ENCODE measurements at places on chromosomes 4 and X.

DNA sequence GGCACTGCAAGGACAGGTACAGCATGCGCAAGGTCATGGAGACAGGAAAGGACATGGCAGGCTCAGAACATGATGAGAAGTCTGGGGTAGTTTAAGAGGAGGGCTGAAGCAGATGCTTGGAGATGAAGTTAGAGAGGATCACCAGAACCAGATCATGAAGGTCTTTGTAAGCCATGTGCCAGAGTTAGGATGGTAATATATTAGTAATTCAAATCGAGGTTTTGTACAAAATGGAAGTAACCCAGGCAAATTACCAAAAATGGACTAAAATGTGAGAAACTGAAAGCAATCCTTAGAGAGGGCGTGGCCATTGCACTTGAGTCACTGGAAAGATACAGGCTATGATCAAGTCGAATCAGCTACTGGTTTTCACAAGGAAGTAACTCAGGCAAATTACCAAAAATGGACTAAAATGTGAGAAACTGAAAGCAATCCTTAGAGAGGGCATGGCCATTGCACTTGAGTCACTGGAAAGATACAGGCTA is 13.5 kb downstream of the RXFP1 start:
- DNase-seq, result peak; percentile 45

GRCh38 chr4:6680372-6681034 is 13.2 kb upstream of the S100P start:
- DNase-seq, result no peak

GRCh38 chr4:142707401-142707800 is 138.7 kb downstream of the INPP4B start:
- DNase-seq, result no peak

GRCh38 chr4:172202480-172203076 is 389.4 kb downstream of the GALNTL6 start:
- DNase-seq, result no peak

DNA sequence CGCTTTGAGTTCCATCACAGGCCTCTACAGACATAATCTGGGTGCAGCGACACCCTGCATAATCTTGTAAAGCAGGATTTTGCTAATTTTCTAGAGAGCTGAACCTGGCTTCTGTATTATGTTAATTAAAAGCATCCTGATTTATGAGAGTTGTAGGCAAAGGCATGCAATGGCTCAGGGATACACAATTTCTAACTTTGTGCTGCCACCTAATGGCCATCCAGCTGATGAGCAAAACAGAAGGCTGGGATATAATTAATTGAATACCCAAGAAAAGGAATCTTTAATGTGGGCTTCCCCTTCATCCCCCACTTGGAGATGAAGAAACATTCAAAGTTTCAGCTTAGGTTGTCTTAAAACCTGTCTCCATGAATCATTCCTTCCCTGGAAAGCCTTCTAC is 78.1 kb downstream of the BMP15 start:
- peak; percentile 2 for DNase-seq

- DNase-seq, result no peak
These were observed 3.9 kb downstream of the MAMLD1 start for GRCh38 chrX:150366951-150367545.

- no peak for DNase-seq
These were observed 296.0 kb upstream of the SFRP2 start for GRCh38 chr4:154084864-154085263.

DNA sequence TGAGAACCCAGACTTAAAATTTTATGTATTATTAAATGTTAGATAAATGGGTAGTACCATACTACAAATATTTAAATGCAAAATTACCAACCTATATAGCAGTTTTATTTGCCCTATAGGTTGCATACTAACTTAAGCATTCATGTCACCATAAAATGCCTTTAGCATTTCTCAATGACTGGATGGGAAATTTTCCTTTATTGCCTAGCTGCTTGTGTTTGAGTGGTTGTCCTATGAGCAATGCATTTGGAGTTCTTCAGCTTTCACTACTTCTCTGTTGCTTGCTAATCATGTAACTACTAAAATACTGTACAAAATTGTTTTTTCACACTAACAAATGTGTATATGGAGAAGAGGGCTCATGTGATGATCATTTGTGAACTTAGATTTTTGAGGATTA is 44.2 kb upstream of the CEP135 start:
- no peak for DNase-seq

GRCh38 chrX:105190252-105190853 is 30.1 kb downstream of the TEX13A start:
- peak; percentile 3 for DNase-seq

DNA sequence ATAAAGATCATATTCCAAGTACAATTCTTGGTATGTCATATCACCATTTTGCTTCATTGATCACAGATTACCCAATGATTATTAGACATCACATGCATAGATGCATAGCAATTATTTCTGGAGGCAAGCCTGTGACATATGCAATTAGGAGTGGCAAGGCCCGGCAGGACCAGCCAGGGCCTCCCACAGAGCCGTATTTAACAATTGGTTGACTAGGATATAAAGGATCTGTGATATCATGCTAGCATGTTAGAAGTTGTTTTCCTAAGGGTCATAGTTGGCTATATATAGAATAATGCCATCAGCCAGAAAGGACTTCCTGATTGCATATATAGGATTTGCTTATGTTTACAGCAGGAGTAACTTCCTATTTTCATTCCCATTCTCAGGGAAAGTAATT is 103.5 kb upstream of the OTUD4 start:
- DNase-seq, result no peak

GRCh38 chrX:16643176-16643575 is 6.8 kb upstream of the S100G start:
- peak; percentile 74 for DNase-seq

DNA sequence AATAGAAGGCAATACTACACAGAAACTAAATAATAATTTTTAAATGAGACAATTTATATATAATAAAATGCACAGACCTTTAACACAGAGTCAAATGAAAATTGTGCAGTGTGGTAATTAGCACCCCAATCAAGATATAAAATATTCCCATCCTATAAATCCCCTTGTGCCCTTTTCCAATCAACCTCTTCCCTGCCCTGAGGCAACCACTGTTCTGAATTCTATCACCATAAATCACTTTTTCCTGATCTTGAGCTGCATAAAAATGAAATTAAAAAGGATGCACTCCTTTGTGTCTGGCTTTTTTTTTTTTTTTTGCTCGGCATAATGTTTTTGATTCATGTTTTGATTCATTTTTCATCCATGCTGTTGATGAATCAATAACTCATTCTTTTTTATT is 107.0 kb downstream of the ATP8A1 start:
- DNase-seq, result no peak

DNA sequence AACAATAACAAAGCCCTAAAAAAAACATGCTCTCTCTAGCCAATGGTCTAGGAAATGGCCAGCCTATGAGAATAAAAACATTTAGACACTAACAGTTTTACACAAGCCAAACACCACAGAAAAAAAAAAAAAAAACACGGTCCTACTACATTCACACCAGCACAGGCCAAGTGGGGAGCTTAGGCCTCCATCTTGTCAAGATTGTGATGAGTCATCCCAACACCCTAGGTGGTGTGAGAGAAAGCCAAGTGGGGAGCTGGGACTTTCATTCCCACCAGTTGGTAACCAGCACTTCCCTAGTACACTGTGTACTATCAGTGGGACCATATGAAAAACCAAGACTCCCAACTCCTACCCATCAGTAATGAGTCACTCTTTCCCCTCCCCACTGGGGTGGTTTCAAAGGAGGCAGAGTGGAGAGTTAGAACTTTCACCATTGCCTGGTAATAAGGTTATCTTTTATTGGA is 95.6 kb downstream of the ADAMTS3 start:
- DNase-seq, result no peak

DNA sequence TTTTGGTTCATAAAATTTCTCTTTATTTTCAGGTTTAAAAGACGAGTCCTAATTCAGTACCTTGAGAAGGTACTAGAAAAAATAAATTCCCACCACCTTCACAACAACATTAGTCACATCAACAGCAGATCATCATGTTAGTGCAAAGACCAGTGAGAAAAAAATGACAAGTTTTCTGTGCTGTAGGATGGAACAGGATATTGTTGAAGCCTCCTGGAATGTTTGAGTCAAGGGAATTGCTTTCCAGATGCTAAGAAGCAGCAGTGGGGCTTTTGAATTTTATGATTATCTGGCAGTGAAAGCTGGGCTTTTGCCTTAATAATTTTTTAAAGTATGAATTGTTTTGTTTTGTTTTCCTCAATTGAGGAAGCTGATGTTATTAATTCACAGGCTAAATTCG is 61.0 kb downstream of the INTS6L start:
- DNase-seq, result no peak

GRCh38 chrX:109390556-109390955 is 91.3 kb downstream of the GUCY2F start:
- DNase-seq, result no peak

- no peak for DNase-seq
These were observed 44.9 kb downstream of the ANAPC4 start for GRCh38 chr4:25421816-25422525.

- no peak for DNase-seq
These were observed 2586.0 kb downstream of the PCDH7 start for GRCh38 chr4:33306131-33306530.

GRCh38 chrX:115459883-115460880 is 100.8 kb upstream of the PLS3 start:
- DNase-seq, result no peak
